ENCODE measurements at places on chromosomes 1 and 21. TPM values are rescaled to one million over a fixed set of nuclear protein-coding genes. Genes with fewer than 3 reads are reported as not detected.

Gene WDR64
- not detected for total RNA-seq

Gene ZCCHC17
- total RNA-seq = 30.3 TPM

Gene ENAH
- total RNA-seq = 0.53 TPM

Gene NBPF6
- not detected for total RNA-seq

Gene ESRRG
- total RNA-seq = not detected

Gene APOBEC4
- not detected for total RNA-seq

Gene ADCY10
- total RNA-seq = not detected

All from activated CD8-positive, alpha-beta memory T cell treated with anti-CD3 and anti-CD28 coated beads for 36 hours (primary cell).